Caco-2 (cell line): ENCODE measurements at places on chromosomes 16 and 17.

DNA sequence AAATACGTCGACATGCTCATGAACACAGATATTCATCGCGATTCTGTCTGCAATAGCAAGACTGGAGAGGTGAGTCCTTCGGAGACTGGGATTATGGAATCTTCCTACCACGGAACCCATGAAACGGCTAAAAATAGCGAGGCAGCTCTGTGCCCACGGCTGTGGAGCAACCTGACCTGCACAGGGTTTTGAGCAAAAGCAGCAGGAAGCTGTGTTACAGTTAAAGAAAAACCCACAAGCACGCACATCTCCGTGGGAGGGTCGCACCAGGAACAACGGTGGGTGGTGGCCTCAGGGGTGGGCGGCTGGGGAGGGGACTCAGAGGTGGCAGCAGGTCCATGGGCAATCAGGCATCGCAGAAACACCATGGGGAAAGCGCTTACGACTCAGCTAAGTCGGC is 24.8 kb downstream of the SLC38A10 start:
- no peak for DNase-seq

DNA sequence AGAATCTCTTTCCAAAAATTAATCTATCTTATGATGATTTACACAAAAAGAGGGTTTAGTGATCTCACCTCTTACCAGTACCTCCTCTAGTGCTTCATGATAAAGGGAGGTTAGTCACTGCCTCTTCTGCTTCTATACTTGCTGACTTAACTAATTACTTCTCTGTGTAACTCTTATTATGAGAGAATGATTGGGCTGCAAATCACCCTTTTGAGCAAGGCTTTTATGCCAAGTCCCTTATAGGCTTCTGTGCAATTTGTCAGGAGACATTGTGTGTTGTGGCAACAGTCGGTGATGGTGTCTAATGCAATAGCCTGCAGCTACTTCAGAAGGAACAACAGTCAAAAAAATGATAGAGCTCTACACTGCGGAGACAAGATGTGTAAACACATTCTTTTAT is 1568.1 kb upstream of the GOT2 start:
- DNase-seq = no peak

- peak; percentile 97 for DNase-seq
Observed at GRCh38 chr17:45171338-45172231, 9.9 kb downstream of the HEXIM2 start.

GRCh38 chr16:47716571-47716970 is 255.4 kb downstream of the PHKB start:
- DNase-seq = no peak

- DNase-seq = no peak
Observed at GRCh38 chr17:72574675-72575510, 454.1 kb downstream of the SOX9 start.

- no peak for DNase-seq
Observed at GRCh38 chr17:74567397-74567796, at the start of gene CD300H. CD300H (minus strand) TSS chr17:74567509.

- DNase-seq = no peak
Observed at GRCh38 chr16:67040166-67040565, 11.2 kb downstream of the CBFB start.

DNA sequence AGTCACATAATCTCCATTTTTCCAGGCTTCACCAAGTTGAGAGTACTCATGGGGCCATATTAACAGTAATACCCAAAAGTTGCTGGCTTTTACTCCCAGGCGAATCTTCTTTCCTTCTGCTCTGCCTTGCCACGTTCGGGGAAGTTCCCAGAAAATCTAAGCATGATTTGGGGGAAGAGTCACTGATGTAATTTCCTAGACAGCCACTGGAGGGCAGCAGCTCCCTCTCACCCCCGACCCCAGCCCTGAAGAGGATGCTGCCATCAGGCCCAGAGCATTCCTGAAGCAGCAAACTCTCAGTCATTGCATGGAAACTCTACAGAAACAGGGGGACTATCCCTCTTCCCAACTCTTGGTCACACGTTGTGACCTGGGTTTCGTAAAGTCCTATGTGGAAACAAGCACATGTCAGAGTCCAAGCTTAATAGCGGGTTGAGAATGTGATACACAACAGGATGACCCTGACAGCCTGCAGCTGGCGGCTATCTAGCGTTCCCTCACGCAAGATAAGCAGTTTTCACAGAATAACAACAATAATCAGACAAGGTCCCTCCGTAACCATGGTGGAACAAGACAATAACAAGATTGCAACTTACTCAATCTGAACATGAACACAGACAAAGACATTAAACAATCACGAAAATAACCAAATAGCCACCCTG is 43.8 kb upstream of the DHX40 start:
- DNase-seq = peak; percentile 78

DNA sequence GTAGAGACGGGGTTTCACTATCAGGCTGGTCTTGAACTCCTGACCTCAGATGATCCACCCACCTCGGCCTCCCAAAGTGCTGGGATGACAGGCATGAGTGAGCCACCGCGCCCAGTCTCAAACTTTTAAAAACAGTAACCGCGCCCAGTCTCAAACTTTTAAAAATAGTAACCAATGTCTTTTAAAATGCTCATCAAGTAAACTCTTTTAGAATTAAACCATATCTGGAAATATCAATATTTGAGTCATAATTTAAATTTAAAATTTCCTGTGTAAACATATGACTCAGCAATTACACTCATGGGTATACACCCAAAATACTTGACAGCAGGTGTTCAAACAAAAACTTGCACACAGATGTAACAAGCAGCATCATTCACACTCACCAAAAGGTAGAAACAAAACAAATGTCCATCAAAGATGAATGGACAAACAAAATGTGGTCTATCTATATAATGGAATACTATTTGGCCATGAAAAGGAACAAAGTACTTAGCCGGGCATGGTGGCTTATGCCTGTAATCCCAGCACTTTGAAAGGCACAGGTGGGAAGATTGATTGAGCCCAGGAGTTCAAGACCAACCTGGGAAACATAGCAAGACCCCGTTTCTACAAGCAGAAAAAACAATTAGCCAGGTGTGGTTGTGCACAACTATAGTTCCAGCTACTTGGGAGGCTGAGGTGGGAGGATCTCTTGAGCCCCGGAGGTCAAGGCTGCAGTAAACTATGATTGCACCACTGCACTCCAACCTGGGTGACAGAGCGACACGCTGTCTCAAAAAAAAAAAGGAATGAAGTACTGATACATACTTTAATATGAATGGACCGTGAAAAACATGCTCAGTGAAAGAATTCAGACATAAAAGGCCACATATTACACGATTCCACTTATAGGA is 20.2 kb downstream of the ENPP7 start:
- DNase-seq = no peak

DNA sequence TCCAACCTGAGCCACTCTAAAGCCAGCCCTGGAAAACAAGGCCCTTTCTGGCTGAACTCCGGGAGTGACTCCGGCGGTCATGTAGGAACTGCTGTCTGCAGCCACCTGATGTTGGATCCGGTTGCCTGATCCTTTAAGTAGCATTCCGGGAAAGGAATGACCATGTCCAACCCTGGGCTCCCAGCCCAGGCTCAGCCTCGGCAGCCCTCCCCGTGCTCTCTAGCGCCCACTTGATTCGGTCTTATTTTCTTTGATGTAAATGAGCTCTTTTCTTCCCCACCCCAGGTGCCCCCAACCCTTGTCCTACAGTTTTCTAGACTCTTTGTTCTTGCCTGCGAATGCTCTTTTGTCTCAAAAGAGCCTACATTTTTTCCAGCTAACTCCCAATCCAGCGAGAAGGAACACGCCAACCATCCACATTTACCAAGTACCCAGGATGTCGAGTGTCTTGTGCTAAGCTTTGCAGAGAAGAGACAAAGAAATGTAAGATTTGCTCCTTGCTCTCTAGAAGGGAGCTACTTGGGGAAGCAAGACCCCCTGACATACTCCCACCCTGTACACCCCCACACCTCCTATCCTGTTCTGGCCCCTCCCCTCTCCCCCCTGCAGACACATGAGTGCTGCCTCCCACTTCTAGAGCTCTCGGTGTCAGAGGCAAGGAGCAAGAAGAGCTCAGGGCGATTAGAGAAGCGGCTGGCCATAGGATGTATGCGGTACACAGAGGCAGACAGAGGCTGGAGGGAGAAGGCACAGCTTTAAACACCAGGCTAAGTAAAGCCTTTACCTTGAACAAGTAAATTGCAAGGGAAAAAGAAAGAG is 53.8 kb downstream of the COG7 start:
- no peak for DNase-seq

DNA sequence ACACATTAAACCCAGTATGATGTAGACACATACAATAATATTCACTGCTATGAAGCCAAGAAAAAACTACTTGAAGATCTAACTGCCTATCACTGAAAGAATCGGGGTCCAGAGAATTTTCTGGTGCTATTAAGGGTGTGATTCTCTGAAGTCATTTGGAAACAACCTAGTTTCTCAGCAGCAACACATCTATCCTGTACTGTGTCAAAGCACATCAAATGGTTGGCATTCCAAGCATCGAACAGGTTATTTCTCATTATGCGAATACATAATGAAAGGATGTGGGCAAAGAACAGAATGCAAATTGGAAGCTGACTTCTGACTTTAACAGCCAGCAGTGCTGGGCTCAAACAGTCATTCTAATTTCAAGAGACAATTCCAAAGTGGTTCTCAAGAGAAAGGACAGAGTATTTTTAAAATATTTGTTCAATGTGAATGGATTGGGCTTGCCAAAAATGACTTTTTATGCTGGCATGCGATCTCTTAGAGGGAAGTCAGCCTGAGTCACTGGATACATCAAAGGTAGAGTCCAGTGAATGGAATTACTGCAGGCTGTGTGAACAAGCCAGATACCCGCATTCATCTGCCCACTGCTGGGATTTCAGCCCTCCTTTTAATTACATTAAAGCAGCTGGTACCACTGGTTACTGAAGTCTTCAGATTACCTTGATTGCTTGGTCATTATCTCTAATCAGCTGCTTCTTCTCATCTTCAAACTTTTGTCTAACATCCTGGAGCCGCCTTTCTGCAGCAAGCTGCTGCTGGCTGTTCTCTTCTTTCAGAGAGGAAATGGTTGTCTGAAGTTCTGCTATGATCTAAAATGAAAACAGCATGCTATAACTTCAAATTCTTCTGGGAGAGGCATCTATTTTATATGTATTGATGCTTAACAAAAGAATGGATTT is 181.2 kb upstream of the AXIN2 start:
- no peak for DNase-seq

DNA sequence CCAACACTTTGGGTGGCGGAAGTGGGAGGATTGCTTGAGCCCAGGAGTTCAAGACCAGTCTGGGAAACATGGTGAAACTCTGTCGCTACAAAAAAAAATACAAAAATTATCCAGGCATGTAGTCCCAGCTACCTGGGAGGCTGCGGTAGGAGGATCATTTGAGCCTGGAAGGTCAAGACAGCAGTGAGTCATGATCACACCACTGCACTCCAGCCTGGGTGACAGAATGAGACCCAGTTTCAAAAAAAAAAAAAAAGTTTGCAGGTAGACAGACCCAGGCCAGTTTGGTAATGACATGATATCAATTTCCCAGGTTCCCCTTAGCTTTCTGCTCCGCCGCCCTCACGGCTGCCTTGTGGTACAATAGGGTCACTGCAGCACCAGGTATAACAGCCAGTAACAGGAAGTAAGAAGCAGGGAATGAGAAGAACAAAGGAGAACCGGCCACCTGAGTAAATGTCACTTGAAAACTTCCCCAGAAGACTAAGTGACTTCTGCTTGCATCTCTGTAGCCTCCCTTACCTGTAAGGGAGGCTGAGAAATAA is 201.2 kb upstream of the HSBP1 start:
- DNase-seq = no peak

- no peak for DNase-seq
Observed at GRCh38 chr17:40303708-40304551, 5.0 kb upstream of the RARA start.

GRCh38 chr16:21654466-21654865 is 2.1 kb upstream of the IGSF6 start:
- DNase-seq = no peak

GRCh38 chr17:6023036-6023831 is 46.9 kb upstream of the WSCD1 start:
- no peak for DNase-seq

GRCh38 chr17:35978346-35978745 is 3.0 kb downstream of the CCL16 start:
- DNase-seq = no peak

GRCh38 chr16:21646721-21647561 is 5.5 kb downstream of the IGSF6 start:
- no peak for DNase-seq

DNA sequence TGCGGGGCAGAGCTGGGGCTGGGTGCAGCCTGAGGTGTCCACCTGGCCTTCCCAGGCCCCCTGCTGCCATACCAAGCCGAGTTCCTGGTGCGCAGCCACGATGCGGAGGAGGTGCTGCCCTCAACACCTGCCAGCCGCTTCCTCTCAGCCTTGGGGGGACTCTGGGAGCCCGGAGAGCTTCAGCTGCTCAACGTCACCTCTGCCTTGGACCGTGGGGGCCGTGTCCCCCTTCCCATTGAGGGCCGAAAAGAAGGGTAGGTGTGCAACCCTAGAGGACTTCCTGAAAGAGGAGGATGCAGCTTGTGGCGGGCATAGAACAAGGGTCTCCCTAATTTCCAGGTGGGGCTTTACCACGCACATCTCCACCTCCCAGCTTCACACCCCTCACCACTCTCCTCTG is 2.5 kb downstream of the SGCA start:
- no peak for DNase-seq

DNA sequence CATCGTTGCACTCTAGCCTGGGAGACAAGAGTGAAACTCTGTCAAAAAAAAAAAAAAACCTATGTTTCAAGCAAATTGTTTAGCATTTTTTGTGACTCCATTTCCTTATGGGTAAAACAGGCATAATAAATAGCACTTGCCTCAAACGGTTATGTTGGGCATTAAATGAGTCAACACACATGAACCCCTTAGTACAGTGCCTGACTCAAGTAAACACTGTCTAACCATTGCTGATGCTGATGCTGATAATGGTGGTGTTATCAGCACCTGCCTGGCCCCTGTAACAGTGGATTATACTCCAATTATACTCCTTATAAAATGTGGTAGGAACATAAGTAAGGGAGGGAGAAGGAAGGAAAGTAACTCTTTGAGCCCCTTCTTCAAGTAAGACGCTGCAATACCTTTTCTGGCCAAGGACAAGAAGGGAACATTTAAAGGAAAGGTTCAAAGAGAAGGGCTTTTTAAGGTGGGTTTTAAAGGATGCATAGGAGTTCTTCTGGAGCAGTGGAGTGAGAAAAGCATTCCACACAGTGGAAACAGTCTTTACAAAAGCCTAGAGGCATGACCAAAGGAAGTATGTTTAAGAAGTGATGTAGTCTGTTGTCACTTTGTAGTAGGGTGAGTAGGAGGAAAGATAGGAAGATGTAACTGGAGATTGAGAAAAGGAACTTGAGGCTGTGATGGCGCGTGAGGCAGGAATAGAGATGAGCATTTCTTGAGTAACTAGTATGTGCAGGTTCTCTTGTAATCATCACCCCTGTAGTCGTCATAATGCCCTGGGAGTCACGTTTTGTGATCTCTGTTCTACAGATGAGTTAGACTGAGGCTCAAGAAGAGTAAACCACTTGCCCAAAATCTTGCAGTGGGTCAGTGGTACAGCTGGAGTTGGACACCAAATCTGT is 4.3 kb downstream of the SCNN1B start:
- DNase-seq = no peak

GRCh38 chr17:77999413-78000173 is 41.1 kb downstream of the TNRC6C start:
- no peak for DNase-seq

- no peak for DNase-seq
Observed at GRCh38 chr17:80986816-80987475, 4.7 kb upstream of the CHMP6 start.
